ENCODE measurements at places on chromosomes 7 and 10.

GRCh38 chr7:68394131-68394530, 1204.1 kb upstream of the AUTS2 start:
- no peak for DNase-seq

- no peak for DNase-seq
Measured at GRCh38 chr10:109740436-109740835, 182.9 kb downstream of the XPNPEP1 start.

- DNase-seq = no peak
Measured at GRCh38 chr10:127953876-127954275, 47.0 kb downstream of the PTPRE start.

- no peak for DNase-seq
Measured at GRCh38 chr7:121187222-121187621, 141.6 kb upstream of the WNT16 start.

GRCh38 chr10:114102256-114102655, 58.6 kb downstream of the ADRB1 start:
- no peak for DNase-seq

DNA sequence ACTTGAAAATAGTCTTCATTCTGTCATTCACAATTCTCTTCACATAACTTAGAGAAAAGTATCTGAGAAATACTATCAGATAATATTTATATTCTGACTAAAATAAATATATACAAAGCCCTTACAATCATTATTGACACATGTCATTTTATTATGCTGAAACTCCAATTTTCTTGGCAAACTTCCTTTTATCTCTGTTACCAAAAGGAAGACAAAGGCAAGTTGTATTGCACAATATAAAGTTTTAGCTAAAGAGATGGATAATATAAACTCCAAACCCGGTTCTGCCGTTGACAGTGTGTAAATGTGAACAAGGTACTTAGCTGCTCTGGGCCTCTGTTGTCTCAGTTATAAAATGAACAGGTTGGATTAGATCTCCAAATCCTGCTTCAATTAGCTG, 99.0 kb upstream of the MDFIC start:
- DNase-seq = no peak

- no peak for DNase-seq
Measured at GRCh38 chr7:84792231-84792893, 394.5 kb downstream of the SEMA3D start.

DNA sequence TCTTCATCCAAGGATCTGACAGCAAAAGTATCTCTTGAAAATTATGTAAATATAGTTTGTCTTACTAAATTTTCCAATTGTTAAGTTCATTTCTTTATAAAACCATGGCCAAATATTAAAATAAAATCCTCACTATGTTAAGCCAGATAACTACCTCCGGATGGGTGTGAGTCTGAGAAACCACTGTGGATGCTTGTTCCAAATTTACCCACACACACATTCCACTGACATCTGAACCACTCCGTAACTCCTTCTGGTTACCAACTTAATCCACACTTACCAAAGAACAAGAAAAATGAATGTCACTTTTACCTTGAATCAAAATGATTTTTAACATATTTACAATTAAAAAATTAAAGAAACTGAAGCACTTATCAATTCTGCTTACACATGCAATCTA, 19.7 kb downstream of the CYTH3 start:
- no peak for DNase-seq

GRCh38 chr7:102295346-102296178, 8.9 kb downstream of the SH2B2 start:
- DNase-seq = no peak

DNA sequence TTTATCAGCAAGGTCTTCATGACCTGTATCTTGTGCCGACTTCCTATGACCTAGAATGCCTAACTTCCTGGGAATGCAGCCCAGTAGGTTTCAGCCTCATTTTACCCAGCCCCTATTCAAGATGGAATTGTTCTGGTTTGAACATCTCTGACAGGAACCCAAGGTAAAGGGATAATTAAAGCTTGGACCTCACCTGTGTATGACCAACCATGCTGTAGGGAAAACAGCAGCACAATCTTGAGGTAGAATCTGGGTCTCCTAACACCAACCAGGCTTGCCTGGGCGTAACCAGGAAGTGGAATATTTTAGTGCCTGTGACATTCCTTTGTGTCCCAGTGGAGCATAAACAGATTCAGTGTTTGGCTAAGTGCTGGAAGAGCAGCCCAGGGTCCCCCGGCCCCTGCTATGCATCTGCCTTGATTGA, 94.1 kb downstream of the PFKFB3 start:
- no peak for DNase-seq

DNA sequence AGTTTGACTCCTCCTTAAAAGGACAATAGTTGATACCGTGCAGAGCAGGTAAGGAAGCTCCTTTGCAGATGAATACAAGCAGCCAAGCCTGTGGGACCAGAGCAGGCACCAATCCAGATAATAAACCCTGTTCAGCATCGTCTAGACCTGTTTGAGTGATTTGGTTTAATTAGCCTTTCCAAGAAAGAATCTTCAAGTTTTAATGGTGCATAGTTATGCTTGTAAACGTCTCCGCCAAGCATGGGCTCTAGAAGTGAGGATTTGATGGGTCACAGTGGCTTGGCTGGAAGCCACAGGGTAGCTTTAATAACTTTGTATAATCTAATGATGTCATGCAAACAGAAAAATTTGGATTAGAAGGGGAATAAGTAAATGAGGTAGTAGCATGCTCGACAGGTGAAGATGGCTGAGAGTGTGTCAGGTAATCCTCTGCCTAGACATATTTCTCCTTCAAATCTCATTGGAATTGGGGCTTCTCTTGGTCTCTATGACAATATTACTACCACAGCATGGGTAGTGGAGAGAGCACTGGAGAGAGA, 188.4 kb downstream of the DYNC1I1 start:
- DNase-seq = no peak

DNA sequence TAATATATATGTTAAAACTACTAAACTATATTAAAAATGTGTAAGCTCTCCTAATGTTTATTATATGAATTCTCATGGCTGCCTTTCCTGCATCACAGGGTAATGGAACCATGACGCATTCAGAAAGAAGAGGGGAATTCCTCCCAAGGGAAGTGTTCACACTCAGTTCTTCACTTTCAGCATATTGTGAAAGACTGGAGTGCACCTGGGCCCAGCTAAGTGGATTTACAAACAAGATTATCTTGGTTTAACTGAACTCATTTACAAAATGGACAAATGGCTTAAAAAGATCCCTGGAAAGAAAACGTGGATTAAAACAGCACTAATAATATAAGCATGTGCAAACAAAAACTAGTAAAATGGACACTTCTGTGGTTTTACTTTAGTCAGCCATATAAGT, 149.8 kb downstream of the DOCK4 start:
- no peak for DNase-seq

DNA sequence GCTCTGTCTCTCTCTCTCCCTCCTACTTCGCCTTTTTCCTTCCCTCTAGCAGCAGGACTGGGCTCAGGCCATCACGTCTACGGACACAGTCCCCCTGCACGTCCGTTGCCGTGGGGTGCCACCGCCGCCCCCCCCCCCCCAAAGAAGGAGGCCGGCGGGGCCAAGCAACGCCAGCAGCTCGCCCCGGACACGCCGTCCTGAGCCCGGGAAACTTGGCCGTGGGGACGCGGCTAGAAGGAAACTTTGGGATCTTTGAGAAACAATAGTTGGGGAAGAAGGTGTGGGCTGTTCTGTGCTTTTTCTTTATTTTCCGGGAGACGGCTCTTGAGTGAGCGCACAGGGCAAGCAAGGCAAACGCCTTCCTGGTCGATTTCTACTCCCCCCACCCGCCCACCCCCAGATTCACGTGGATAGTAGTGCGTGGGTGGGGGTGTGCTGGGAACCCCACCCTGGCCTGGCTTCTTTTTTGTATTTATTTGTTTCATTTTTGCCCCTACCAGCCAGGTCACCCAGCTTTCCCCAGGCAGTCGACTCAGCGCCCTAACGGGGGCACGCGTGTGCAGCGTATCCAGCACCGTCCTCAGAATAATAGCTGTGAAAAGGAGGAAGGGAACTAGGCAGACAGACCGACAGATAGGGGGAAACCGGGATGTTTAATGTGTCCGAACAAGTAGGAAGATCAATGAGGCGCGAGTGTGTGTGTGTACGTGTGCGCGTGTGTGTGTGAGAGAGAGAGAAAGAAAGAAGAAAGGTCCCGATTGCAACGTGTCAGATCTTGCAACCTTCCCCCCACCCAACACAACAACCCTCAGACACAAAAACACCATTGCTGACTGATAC, 1.4 kb downstream of the MXI1 start:
- DNase-seq = no peak

DNA sequence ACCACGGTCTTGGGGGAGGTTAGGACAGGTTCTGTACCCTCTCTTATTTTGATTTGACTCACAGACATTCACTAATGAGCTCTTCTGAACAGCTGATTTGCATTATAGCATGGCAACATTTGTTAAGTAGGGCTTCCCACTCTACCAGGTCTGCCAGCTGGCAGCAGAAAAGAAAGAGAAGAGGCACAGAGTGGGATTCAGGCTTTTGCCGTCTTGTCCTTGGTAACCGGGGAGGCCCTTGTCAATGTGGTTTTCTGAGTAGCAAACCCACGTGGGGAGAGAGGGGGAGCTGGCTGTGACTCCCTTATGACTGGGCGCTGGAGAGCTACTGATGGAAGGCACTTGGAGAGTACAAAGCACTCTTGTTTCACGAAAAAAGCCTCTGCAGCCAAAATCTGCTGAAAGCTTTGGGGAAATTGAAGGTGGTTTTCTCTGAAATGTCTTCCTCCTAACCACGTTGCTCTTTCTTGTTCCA, 355.3 kb upstream of the GALNT17 start:
- DNase-seq = no peak

DNA sequence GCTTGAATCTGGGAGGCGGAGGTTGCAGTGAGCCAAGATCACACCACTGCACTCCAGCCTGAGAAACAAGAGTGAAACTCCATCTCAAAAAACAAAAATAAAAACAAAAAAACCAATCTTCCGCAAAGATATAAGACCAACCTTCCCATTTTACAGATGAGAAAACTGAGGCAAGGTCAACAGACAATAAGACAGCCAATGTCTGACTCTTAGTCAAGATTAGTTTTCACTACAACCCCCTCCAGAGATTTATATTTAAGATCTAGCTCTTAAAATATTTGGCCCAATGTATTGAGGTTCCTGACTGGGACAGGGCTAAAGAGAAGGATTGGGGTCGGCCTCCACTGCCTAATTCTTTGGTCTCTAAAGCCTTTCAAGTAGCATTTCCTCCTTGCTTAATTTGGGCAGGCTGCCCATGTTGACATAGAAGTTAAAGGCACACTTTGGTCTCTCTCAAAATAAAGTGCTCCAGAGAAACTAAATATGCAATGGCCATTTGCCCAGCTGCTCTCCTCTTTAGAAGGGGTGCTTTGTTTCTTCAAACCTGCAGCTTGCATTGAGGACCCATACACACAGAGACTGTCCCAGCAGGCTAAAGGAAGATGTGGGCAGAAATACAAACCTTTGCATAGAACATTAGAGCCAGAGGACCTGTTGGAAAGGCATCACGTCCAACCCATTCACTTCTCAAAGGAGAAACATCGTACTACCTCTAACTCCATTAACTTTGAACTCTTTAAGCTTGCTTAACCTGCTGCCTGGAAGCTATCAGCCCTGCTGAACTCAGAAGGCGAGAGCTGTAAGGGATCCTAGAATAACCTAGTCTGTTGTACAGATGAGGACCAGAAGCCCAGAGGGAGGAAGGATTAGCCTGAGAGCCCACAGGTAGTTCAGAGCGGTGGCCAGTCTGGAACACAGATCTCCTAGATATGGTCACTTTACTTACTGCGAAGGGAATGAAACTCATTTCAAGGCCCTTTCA, 3.9 kb downstream of the TECTB start:
- DNase-seq = no peak

DNA sequence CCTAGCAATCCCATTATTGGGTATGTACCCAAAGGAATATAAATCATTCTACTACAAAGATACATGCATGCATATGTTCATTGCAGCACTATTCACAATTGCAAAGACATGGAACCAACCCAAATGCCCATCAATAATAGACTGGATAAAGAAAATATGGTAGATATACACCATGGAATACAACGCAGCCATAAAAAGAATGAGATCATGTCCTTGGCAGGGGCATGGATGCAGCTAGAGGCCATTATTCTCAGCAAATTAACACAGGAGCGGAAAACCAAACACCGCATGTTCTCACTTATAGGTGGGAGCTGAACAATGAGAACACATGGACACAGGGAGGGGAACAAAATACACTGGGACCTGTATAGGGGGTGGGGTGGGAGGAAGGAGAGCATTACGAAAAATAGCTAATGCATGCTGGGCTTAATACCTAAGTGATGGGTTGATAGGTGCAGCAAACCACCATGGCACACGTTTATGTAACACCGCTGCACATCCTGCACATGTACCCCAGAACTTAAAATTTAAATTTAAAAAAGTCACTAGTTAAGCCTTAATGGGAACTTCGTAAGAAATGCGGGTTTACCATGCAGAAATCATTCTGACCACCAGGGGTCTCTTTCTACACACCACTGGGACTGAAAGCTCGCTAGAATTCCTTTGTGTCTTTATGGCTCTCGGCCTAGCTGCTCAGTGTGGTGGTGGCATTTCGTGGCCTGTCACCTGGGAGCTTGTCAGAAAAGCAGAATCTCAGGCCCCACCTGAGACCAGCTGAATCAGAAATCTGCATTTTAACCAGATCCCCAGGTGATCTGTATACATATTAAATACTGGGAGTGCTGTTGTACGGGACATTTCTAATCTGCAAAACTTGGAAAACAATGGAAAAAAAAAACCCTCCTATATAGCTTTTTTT, 9.5 kb downstream of the ANKRD1 start:
- DNase-seq = peak; percentile 58

DNA sequence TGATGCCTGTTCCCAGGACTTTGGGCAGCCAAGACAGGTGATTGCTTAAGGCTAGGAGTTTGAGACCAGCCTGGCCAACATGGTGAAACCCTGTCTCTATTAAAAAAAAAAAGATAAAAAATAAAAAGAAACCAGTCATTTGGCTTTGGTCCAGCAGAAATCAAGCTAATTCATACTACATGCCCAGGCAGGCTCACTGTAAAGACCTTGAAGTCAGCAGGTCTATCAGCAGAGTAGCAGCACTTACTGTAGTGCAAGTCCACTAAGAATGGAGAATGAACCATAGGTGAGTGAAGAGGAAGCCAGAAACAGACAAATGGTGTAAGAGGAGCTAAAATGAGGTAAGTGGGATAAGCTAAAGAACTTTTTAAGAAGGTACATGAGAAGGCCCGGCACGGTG, 24.7 kb downstream of the PSPH start:
- no peak for DNase-seq

DNA sequence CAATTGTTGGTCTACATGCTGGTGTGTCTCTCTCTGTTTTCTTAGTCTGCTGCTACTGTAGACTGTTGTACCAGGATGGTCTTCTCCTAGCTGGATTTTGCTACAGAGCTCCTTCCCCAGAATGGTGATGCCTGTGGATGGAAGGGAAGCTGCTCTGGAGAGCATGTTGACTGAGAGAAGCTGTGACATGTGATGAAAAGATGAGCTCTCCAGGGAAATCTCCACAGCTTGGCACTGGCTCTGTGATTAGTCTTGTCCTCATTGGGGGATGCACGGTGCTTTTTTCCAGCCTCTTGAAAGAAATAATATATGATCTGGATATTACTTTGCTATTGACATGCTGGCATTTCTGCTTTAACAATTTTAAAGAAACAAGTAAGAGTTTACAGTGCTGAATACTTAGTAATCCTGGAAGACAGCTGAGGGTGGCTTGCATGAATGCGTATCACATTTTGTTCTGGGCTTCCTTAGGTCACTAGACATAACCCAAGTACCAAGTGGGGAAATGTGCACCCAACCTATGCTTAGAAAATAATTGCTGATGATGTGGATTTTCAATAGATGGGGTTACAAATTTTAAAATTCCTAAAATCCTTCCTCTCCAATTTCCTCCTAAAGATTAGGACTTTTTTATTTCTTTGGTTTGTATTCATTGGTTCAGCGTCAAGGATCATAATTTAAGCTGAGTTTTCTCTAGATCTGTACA, 849.7 kb downstream of the KCNMA1 start:
- no peak for DNase-seq

Measured in activated CD8-positive, alpha-beta memory T cell treated with anti-CD3 and anti-CD28 coated beads, Interleukin-2, amount 50 U/mL, for 48 hours (primary cell).